Amniotic epithelial cell (primary cell): ENCODE measurements at places on chromosomes 4 and X.

DNA sequence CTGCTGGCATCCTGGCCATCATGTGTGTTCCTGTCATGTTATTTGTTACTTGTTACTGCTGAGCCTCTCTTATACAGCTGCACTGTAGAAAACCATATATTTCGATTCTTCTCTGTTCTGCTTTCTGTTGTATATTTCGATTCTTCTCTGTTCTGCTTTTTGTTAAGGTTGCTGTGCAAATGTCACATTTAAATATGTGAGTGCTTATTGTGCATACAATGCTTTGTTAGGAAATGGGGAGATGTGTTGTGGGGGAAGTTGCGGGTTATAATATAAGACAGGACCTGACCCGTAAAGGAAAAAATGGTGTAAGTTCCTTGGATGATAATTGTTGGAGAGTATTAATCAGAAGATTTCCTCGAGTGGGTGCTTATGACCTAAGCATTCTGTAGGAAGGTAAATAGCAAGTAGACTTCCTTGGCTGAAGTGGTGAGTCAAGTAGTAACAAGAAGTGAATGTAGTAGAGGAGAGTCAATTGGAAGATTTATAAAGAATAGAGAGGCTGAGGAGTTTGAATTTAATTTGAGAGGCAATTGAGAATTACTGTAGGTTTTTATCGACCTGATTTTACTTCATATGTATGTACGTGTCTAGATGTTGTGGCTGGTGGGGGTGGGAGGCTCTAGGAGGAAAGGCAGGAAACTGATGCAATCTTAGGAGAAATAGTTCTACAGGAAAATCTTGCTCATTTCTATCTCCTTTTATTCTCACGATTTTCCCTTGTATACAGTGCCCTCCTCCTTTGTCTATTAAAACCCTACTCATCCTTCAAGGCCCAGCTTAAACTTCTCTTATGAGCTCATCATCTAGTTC lies 8.5 kb downstream of the OGT start:
- peak; percentile 64 for DNase-seq

DNA sequence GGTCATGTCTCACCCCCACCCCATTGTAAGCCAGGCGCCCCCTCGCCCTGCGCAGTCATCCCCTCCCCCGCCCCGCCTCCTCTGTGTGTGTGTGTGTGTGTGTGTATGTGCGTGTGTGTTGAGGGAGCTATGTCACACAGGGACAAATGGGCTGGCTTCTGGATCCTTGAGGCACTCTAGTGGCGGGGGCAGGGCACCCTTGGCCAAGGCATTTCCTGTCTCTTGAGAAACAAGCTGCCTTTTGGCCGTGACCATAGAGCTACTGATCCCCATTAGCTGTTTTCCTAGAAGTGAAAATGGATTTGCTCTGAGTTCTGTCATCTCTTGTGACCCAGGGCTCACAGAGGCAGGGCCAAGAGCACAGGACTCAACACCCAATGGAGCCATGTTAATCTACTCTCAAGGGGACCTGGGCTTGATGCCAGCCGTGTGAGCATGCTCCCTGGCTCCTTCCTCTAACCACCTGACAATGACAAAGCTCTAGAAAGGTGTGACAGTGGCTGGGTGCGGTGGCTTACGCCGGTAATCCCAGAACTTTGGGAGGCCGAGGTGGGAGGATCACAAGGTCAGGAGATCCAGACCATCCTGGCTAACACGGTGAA lies 162.5 kb upstream of the BCOR start:
- DNase-seq, result no peak

GRCh38 chr4:1874201-1874600 lies 3.0 kb downstream of the NSD2 start:
- DNase-seq, result no peak

GRCh38 chr4:146095860-146096259 lies 79.7 kb upstream of the LSM6 start:
- no peak for DNase-seq

DNA sequence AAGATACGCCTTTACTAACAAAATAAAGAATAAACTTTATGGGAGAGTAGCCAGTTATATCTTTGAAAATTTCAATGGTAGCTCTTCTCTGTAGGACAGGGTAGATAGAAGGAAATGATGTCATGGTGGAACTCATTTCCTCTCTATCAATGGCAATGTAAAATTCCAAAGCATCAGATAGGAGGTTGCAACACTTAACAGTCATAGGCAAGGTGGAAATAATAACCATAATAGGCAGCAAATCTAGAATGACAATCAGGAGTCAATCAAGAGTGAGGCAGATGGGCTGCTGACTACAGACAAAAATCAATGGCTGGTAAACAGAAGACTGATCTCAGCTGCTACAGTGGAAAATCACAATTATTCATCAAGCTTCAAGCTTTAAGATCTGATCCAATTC lies 53.9 kb upstream of the TET2 start:
- peak; percentile 4 for DNase-seq

- DNase-seq, result peak; percentile 27
Observed at GRCh38 chrX:55767100-55767499, 49.6 kb downstream of the RRAGB start.

DNA sequence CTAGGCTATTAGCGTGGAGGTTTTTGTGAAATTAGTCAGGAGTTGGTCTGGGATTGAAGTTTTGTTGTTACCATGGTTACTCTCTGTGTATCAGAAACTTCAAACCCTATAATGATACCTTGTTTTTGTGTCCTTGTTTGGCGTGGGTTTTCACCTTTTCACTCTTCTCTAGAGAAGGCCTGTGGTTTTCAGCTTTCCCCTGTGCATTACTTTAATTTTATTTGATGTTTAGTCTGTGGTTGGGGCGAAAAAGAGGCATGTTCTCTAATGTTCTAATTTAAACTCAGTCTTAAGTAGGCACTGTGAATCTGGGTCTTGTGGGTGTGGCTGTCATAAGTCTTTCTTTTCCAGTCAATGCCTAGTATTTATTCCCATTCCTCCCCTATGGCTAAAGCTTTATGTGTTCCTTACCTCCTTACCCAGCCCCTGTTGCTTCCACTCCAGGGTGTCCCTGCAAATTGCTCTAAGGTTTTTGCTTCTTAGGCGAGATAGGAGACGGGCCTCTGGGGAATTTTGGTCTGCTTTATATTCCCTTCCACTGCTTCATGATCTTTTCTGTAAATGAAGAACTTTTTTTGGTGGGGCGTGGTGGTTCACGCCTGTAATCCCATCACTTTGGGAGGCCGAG lies 326.3 kb upstream of the ZCCHC13 start:
- DNase-seq, result no peak
